Fibroblast of skin of left quadriceps (primary cell): ENCODE measurements at places on chromosomes 3 and 15.

GRCh38 chr3:58999134-58999773 lies 50.6 kb downstream of the CFAP20DC start:
- DNase-seq = no peak

- DNase-seq = no peak
These were observed 80.4 kb downstream of the NEDD4 start for GRCh38 chr15:55912982-55913381.

DNA sequence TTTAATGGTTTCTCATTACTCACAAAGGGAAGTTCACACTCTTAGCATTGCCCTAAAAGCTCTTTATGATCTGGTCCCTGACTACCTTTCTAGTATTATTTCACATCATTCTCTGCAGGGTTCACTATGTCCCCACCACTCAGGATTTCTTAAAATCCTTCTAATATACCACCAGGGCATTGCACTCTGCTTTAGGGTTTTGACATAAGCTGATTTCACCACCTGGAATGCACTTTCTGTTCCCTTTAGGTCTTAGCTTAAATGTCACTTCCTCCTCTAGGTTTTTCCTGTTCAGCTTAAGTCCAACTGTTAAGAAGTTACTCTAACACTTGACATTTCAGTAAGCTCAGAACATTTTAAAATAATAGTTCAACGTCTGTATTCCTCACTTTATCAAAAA lies 81.7 kb downstream of the HCN4 start:
- no peak for DNase-seq

DNA sequence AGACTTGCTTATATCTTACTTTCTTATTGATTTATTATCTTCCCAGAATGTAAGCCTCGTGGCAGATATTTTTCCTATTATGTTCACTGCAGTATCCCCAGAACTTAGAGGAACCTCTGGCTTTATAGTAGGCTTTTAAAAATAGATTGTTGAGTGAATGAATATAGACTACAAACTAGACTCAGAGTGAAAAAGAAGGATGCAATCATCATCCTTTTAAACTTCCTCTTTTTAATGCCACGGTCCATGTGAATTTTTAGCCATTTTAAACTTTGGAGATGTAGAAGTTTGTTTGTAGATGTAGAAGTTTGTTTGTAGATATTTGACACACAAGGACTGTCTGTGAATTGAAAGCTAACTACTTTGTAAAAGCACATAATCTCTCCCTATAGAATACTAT lies 7.2 kb upstream of the P2RY12 start:
- no peak for DNase-seq

DNA sequence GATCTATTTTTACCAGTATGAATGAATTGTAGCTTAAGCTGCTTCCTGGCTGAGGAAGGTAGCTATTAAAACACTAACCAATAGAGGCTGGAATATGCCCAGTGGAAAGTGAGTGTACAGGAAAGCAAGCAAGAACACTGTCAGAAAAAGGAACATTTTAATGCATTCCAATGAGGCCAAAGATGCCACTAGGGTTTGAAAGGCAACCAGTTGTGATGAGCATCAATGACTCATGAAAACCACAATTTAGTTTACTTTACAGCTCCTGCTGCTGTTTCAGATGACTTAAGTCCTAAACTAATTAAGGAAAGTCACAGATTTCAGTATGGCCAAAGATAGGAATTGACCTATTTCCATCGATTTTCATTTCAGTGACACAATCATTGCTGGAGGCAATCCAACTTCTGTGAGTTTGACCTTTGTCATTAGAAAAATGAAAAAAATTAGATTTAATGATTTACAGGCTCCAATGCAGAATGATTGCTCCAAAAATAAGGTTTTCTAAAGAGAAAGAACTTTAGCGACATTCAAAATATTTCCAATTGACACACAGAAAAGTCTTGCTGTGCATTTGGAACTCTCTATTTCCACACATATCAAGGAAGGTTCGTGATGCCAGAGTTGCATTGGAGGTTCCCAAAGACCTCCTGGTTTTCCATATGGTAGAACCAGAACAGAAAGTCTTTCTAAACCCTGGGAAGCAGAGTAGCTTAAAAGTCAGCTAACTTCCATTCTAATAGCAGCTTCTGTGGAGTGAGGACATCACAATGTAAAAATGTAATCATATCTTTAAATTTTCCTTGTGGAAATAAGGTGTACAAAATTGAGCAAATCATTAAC lies 103.0 kb downstream of the SUCNR1 start:
- DNase-seq = peak; percentile 94

DNA sequence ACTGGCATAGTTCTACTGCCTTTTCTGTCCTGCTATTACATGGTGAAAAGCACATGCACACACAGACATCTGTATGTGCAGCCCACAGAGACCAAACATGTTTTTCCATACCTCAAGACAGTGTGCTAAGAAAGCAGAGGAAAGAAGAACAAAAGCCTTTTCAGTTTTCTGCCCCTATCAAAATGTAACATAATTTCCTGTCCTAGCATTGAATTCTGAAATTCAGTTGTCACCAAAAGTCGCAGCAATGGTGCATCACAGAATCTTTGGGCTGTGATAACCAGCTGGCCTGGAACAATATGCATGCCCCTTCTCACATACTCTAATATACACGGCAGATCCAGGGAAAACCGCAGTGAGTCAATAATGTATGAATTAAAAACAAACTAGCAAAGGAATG lies 153.8 kb upstream of the RAP2B start:
- DNase-seq = no peak

DNA sequence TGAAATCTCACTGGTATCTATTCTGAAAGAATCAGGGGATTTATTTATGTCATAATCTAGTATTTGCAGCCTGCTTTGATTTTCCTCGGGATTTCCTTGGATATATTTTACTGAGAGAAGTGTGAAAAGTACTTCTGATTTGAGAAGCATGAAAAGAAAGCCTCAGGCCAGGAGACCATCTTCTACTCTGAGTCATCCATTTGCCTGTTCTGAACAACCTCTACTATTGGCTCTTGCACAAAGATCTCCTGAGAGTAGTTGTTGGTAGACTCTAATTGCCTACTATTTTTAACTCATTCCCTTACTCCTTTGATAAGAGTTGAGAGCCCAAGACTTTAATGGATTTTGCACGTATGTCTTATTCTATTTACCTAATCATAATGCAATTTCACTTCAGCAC lies 318.9 kb downstream of the BCHE start:
- no peak for DNase-seq

DNA sequence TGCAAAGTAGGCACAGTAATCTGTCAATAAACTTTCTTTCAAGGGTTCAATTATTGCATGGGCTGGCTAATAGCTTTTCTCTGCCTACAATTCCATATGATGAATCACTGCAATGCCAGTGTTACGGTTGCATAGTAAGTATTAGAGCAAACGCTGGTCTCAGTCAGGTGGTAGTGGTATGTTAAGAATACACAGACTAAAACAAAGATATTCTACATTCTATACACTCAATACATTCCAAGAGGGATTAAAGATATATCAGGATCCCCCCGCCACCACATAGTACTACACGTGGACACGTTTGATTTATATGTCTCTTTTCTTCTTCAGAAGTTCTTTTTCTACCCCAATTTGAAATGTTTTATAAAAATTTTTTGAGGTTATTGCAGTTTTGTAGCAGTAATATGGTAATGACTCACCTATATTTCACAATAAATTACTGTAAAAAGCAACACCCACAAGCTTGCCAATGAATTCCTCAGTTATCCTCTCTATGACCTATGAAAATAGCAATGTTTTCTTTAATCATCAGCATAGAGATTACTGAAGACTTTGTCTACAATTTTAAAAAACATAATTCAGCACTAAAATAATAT lies 68.2 kb downstream of the CD200R1L start:
- DNase-seq = peak; percentile 86

DNA sequence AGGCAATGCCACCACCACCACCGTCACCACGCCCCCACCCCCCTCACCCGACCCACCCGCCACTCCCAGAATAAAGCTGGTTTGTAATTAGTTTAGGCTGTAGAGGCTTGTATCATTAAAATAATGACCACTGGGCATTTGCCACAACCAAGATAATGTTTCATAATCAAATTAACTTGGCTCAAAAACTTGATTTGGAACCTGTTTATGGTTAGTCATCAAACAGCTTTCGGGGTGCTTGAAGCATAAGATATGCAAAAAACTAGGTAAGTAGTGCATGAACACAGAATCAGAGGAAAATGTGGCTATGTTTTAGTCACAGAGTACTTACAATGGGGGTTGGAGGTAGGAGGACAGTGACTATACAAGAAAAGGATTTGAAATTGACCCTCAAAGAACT lies 115.1 kb downstream of the FHIT start:
- DNase-seq = no peak

GRCh38 chr3:100606894-100607512 lies 2.4 kb upstream of the ADGRG7 start:
- no peak for DNase-seq

- DNase-seq = no peak
These were observed 24.1 kb upstream of the MITF start for GRCh38 chr3:69715204-69715603.

DNA sequence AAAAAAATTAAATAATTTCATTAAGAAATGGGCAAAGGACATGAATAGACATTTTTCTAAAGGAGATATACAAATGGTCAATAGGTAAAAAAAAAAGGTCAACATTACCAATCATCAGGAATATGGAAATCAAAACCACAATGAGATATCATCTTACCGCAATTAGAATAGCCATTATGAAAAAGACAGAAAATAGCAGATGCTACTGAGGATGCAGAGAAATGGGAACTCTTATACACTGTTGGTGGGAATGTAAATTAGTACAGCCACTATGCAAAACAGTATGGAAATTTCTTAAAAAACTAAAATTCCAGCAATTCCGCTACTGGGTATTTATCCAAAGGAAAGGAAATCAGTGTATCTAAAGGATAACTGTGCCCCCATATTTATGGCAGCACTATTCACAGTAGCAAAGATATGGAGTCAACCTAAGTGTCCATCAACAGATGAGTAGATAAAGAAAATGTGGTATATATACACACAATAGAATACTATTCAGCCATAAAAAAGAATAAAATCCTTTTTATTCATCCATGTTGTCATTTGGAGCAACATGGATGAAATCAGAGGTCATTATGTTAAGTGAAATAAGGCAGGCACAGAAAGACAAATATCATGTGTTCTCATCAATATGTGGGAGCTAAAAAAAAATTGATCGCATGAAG lies 132.4 kb downstream of the RPL22L1 start:
- no peak for DNase-seq

GRCh38 chr3:100270215-100270583 lies 9.4 kb downstream of the TBC1D23 start:
- no peak for DNase-seq

DNA sequence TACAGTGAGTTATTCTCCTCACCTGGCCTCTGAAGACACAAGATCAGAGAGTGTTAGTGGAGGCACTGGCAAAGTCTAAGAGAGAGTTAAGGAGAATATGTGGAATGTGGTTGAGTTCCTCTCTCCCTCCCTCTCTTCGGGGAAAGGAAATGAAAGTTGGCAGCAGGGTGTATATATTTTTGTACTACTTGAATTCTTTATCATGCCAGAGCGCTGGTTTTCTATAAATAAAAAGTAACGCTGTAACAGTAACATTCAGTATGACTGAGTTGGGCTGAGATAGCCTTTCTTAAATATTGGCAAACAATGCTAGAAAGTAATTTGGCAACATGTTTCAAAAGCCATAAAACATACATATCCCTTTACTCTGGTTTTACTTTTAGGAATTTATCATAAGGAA lies 77.5 kb upstream of the TNFAIP8L3 start:
- peak; percentile 51 for DNase-seq

- DNase-seq = no peak
These were observed 22.6 kb upstream of the MTMR10 start for GRCh38 chr15:31013863-31014607.

DNA sequence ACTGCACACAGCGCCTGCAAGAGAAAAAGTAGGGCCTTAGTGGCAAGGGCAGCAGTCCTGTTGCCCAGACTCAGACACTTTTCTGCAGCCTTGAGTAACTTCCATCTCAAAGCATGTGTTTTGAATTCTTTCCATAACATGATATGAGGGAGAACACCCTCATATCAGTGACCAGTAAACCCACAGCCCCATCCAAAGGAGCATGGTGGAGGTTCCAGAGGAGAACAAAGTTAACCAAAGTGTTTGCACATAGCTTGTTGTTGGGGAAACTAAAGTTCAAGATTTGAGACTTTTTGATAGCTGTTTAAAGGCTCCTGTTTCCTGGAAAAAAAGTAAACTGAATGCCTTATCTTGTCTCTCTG lies 74.2 kb downstream of the OCA2 start:
- no peak for DNase-seq

DNA sequence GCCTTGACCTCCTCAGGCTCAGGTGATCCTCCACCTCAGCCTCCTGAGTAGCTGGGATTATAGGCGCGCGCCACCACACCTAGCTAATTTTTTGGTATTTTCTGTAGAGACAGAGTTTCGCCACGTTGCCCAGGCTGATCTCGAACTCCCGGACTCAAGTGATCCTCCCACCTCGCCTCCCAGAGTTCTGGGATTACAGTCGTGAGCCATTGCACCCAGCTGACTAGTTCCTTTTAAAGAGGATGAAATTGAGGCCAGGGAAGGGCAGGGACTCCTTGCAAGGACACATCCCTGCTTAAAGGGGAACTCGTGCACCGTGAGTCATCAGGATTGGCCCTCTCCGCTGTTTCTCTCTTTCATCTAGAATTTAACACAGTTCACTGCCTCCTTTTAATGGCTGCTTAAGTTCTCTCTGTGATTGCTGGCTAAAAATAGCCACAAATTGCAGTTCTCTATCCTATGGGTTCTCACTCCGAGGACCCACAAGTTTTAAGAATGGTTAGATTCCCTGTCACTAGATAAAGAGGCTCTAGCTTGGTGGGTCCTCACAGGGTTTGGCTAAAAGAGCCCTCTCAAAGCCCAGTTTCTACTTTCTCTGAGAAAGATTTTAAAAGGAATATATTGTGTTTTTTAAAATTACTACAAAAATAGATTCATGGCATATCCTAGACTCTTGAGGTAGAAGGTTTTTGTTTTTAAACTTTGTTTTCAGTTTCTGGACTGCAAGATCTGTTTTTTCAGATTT lies 1.4 kb downstream of the CRTAP start:
- DNase-seq = peak; percentile 37
